ENCODE measurements at places on chromosomes 12 and 14.
A peak's percentile ranks its signal among the peaks of the same experiment; 100 is the strongest.

DNA sequence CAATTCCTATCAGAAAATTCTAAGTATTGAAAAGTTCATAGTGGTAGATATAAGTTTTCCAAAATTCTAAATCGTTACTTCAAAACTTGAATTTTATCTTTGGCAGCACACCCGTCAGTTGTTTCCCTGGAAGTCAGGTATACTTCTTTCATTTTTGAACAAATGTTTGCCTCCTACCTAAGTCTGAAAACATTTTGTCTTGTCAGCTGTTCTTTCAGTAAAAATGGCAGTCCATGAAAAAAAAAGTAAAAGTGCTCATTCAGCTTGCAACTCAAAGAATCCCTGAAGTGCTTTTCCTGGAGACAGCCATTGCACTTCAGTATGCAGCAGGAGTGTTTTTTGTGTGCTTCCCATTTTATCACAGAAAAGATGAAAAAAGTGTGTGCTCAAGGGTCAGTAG is 130.1 kb upstream of the NEDD1 start:
- no peak for DNase-seq

DNA sequence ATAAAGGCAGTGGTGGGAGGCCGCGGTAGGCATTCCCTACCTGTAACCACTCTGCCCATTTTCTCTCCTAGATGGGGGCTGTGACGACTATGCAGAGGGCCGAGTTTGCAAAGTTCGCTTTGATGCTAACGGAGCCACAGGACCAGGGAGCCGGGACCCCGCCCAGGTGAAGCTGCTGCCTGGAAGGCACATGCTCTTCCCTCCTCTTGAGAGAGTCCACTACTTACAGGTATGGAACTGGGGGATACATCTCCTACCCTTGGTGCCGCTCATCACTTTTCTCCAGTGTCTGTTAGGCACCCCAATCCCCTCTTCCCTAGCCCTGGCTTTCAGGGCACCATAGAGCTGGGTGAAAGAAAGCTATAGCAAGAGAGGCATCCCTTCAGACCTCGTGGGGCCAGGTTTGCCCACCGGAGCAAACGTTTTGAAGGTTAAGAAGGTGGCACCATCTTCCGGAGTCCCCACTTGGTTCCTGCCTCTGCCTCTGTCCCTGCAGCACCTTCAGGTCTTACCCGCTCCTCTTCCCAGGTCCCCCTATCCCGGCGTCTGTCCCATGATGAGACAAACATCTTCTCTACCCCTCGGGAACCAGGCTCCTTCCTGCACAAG is 2.0 kb upstream of the P3H3 start:
- DNase-seq, result no peak

DNA sequence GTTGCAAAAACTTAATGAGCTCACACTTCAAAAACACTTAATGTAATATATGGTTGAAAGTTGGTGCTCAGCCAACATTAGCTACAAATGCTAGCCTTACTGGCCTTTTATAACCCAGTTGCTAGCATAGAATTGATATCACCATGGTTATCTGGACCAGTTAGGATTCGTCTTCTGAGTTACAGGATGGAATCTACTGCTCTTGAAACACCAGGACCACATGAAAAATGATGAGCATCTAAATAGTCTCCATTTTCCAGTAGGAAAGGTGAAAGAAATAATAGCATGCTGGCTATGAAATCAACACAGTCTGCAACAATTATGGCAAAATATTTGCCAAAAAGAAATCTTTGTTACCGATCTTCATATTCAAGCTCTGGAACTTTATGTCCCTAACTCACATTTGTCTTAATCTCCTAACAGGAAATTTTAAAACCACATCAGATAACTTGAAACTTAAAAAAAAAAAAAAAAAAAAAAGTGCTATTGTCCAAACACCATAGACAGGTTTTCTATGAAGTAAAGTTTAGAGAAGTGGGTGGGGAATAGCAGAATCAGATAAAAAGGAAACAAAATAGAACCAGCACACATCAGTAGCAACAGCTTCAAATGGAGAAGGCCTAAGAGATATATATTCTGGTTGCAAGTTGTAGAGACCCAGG is 12.6 kb upstream of the CD69 start:
- DNase-seq, result no peak

- no peak for DNase-seq
Observed at GRCh38 chr12:1873531-1874510, 44.6 kb downstream of the CACNA2D4 start.

- no peak for DNase-seq
Observed at GRCh38 chr14:71060825-71061455, 153.7 kb downstream of the PCNX1 start.

- no peak for DNase-seq
Observed at GRCh38 chr12:128534906-128535305, 267.9 kb downstream of the TMEM132C start.

GRCh38 chr12:16324772-16325171 is 22.7 kb upstream of the MGST1 start:
- no peak for DNase-seq

DNA sequence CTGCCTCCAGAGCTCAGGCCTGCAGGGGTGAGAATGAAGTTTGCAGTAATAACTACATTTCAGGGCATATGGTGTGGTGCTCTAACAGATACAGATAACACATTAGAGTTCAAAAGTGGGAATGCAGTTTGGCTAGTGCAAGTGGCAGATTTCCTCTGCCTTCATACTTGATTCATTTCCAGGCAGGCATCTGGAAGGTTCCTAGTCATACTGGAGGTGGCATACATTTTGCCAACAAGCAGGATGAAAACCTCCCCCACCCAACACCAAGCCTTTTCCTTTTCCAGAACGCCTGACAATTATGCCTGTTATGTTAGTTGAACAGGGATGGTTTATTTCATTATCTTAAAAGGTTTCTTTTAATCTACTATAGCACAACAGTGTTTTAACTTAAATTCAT is 24.3 kb downstream of the VTI1B start:
- no peak for DNase-seq

DNA sequence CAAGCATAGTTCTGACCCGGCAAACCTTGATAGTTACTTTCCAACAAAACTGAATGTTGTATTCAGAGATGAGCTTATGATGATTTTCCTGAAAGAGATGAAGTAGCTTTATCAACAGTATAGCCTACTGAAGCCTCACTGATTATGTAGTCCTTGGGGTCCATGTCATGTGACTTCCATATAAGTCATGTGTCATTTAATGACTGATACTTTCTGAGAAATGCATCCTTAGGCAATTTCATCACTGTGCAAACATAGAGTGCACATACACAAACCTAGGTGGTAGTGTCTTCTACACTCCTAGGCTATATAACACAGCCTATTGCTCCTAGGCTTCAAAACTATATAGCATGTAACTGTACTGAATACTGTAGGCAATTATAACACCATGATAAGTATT is 28.5 kb upstream of the TUBA1C start:
- DNase-seq, result no peak

DNA sequence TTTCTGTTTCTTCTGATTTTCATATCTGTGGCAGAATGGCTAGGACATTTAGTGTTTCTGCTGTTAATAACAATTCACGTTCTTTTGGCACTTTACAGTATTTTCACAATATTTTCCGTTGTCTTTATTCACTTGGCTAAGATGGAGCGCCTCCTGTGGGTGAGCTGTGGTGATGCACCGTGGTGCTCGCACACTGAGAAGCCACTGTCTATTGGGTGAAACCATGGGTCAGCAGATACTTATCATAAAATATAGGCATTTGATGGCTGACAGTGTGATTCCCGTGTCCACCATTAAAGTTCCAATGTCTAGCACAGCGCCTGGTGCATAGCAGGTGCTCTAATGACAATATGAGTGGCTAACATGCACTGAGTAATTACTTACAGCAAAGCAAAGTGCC is 141.8 kb downstream of the VRK1 start:
- peak; percentile 53 for DNase-seq

DNA sequence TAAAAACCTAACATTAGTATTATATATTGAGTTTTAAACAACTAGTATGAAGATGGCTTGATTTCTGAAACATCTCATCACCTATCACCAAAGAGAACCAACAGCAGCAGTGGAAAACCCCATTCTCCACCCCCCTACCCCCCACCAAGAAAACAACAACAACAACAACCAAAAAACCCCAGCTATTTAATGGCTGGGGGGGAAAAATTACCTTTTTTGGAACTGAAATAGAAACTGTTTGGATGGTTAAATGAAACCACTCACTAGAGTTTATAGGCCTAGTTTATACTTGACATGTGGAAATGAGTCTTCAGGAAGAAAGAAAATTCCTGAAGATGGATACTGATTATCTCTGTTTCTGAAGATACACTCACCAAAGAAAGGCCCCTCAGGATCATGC is 30.3 kb downstream of the PPP2R5E start:
- DNase-seq, result no peak

All from iPS-NIHi11 (cell line).